ENCODE measurements at places on chromosomes 7 and 10.

- no peak for DNase-seq
Measured at GRCh38 chr10:50272531-50272930, 21.2 kb upstream of the ASAH2 start.

DNA sequence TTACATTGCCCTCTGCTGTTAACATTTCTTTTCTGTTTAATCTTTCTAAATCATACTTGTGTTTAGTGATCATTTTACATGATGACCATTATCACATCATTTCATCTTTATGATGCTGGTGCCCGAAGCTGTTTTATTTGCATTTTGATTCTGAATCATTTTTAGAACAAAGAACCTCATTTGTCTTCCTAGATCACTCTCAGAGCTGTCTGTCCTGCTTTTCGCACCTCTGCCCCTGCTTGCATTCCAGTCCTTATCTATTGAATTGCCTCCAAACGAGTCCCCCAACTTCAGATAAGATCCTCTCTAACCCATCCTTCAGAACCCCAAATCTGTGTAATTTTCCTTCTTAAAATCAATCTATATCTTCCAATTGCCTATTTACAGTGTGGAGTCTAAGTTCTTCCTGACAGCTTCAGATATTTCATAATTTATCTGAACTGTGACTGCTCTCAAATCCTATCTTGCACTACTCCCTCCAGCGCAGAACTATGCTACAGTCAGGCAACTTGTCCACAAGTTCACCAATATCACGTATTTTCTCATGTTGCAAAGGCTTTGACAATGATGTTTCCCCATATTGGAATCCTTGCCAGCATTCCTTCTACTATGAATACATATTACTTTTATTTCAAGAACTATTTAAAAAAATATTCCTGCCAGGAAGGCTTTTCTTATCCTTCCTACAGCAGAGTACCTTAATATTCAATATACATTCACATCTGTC is 346.5 kb upstream of the CACNA2D1 start:
- DNase-seq: no peak

GRCh38 chr10:99539820-99540219 is 7.1 kb downstream of the NKX2-3 start:
- no peak for DNase-seq

- DNase-seq: no peak
Measured at GRCh38 chr7:44755698-44756627, 7.3 kb downstream of the ZMIZ2 start.

- DNase-seq: no peak
Measured at GRCh38 chr10:58372607-58373441, 12.4 kb upstream of the TFAM start.
